ENCODE measurements at places on chromosomes 2 and 18.

DNA sequence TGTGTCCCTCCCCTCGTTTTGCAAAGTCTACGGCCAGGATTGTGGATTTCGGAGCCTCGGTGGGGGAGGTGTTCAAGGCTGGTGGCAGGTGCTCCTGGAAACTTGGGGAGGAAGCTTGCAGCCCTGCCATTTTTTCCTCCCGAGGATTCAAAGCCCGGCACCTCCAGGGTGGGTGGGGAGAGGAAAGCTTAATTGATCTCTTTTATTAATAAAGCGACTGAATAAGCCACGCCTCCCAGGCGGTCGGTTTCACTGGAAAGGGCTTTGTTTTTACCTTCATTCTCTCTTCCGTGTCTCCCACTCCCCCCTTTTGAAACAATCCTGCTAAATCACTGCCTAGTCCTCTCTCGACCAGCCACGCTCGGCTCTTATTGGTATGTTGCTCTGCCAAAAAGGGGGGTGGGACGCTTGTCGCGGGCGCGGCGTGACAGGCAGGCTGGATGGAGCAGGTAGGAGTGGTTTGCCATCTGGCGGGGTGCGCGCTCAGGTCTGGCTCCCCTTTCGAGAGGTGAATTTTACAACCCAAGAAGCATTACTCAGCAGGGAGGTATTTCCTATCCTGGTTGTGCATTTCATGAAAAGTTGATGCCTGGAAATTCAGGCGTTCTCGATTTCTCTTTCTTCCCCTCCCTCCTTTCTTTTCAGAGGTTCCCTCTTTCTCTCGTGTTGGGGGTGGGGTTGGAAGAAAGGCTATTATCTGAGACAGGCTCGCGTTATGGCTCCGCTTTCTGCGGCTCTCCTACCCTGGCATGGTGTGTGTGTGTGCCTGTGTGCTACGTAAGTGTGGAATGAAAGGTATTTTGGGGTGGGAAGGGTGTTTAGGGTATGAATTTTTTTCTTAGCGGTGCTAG is 1.4 kb downstream of the NEDD4L start:
- no peak for DNase-seq

DNA sequence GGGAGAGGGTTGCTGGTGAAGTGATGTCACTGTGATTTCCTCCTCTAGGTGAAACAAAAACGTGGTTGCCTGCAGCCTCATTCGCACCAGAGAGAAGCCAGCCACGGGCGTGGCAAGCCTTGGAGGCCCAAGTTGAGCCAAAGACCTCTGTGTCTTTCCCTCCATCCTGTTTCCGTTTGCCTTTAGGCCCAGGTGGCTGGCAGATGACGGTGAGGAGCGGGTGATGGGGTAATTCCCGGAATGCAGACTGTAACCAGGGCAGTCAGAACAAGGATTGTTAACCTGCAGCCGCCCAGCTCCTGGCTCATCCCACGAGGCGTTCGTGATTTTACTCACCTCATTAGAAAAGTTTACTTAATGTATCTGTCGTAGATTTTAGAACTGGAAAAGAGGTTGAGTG is 14.4 kb downstream of the CTIF start:
- DNase-seq: no peak

GRCh38 chr2:129759472-129760010 is 219.9 kb upstream of the RAB6C start:
- no peak for DNase-seq

DNA sequence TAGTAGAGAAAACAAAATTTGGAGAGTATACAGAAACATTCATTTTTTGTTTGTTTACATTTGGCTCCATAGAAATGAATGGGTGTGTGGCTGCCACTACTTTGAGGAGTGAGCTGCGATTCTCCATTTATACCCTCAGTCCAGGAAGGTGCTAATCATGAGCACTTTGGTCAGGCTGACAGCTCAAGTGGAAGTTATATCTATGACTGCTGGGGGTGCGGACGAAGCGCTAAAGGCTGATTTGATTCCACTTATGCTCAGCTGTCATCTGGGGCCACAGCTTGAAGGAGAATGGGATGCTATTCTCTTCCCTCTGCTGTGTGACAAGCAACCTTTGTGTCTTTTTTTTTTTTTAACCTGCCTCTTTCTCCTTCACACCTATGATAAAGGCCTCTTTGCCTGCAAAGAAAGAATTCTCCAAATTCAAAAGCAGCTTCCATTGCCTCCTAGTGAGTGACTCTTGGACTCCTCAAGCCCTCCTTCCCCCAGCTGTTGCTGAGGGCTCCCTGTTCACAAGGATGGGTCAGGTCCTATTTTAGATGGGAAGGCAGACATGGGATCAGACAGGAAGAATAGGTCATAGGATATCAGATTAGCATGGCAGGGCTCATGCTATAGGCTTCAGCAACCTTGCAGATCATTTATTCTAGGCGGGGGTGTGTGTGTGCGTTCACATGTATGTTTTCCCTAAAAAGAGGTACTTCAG is 201.6 kb downstream of the SETBP1 start:
- DNase-seq: no peak

- DNase-seq: no peak
Measured at GRCh38 chr2:105144152-105144940, 97.2 kb upstream of the GPR45 start.

DNA sequence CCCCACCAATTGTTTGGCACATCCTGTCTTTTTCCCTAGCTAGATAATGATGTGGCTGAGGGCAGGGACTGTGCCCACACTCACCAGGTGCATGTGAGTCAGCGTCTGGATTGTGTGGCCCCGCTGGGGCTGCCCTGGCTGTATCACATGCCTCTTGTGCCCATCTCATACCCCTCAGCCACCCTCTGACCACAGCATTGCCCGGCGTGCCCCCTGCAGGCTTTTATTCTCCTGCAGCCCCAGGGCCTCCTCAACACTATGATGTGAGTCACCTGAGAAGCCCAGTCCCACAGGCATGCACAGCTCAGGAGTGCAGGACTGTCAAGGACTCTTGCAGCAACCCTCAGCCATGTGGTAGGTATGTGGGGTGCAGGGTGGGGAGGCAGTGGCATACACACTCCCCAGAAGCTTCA is 14.8 kb upstream of the STEAP3 start:
- DNase-seq: no peak

DNA sequence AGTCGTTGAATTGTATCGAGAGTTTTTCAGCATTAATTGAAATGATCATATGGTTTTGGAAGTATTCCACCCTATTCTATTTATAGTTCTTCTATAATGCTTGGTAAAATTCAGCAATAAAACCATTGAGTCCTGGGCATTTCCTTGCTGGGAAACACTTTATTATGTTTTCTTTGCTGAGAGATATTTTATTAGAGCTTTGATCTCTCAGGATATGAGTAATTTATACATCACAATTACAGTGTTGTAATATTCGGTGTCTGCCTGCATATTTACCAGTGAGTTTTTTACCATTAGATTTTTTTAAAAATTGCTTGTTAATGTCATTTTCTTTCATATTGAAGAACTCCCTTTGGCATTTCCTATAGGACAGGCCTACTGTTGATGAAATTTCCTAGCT is 402.7 kb upstream of the FSIP2 start:
- DNase-seq: no peak

GRCh38 chr2:145764631-145765030 is 1244.7 kb upstream of the ZEB2 start:
- DNase-seq: no peak

DNA sequence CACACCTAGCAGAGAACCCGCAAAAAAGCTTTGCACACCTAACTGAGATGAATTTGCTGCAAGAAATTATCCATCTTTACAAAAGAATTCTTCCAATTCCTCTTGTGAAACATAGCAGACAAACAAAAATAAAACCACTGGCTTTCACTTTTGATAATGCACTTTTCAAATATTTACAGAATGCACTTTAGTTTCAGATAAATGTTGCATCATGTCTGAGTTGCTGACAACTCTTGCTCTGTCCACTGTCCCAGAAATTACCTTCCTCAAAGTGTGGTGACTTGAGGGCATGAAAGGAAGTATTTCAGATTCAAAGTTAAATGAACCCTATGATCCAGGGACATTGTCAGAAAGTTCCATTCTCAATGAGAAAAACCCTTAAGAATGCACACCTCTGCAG is 256.2 kb upstream of the PARD3B start:
- no peak for DNase-seq

- DNase-seq: no peak
Measured at GRCh38 chr2:99977966-99978365, 164.4 kb downstream of the AFF3 start.

GRCh38 chr2:48124592-48124991 is 218.3 kb upstream of the FBXO11 start:
- DNase-seq: no peak

DNA sequence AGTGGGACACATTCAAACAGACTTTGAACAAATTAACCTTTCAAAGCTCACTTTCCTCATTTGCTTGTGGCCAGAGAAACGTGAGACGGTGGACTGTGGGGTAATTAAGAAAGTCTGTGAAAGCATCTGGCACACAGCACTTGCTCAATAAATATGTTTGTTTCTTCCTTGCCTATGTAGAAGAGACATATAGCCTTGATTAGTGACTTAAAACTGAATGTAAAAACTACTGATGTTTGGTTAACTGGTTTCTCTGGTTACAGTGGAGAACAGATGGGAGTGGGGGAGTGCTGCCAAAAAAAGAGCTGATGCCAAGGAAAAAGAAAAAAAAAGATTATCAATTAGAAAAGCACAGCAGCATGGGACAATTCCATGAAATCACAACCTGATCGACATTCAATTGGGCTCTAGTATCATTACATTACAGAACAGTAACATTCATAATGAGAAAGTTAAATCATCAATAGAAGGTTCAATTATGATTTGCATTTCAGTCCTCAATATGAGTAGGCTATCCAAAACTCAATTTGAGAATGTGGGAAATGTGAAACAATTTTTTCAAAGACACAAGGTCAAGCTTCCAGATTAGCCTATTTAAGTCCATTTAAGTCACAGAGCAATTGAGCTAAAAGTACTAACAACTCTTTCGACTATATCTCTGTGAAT is 14.7 kb downstream of the CUL3 start:
- no peak for DNase-seq

DNA sequence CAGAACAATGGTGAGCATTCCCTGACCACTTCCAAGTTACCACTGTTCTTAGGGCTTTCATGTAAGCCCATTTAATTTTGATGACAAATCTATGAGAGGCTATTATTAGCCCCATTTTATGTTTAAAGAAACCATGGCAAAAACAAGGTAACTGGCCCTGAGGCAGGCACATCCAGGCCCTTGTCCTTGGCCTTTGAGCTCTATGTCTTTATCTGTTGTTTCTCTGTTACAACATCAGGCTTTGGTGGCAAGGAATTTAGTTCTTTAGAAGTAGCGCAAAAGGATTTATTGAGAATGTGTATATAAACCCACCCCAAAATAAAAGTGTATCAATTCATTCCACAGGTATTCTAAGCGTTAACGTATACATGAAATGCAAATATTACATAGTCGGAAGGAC is 257.1 kb downstream of the HNMT start:
- no peak for DNase-seq

DNA sequence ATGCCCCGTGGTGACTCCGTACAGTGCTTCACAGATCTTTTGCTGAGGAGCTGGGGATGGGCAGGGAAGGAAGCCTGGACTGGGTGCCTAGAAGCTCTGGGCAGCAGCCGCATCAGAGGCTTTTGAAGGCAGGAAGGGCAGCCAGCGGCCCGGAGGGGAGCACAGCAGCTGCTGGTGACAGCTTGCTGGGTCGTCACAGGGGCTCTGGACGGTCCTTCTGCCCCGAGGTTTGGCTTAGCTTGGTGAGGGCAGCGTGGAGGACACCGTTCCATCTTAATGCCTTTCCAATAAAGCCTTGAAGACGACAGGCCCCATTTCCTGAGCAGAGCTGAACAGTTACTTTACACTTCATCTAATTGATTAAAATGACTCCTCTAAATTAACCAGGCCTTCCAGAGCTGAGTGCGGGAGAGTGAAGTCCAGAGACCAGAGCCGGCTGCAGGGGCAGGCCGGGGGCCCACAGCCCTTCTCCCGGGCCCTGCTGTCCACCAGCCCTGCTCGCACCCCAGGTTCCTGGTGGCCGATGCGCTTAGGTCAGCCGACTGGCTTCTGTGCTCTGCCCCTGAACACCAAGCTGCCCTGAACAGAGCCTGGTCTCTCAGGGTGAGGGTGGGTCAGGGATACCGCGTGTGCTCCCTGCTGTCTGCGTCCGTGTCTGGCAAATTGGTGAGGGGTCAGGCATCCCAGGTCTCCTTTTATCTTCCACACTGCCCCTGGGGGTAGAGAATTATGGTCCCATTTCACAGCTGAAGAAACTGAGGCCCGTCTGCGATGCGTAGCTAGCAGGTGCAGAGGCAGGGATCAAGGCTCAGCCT is 43.5 kb downstream of the RRM2 start:
- no peak for DNase-seq

GRCh38 chr18:57352271-57352701 is at the start of gene ST8SIA3:
TSS of gene ST8SIA3 (plus strand) at chr18:57352557. CDS start at chr18:57352847, 290 bp downstream.
- no peak for DNase-seq

DNA sequence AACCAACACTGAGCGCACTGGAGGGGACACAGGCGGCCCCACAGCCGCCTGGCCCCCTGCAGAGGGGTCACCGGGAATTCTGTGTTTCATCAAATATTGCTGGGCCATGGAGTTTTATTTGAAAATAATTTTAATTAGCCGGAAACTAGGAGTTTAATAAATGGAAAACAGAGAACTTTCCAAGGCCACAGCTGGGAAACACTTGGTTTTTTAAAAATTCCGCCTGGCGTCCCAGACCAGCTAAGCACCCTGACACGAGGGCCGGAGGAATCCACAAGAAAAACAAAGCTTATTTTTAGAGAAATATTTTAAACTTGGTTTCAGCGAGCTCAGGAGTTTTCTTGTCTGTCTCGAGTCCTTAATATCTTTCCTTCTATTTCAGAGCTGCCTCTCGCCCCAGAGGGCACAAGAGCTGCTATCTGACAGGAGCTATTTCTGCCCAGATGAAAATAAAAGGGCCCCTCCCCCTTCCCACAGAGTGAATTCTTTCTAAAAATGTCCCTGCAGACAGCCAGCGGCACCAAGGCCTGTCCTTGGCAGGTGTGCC is 8.2 kb downstream of the ZFP36L2 start:
- DNase-seq: no peak

GRCh38 chr2:38515155-38516074 is 87.3 kb downstream of the HNRNPLL start:
- DNase-seq: no peak

GRCh38 chr2:634041-634440 is 43.2 kb downstream of the TMEM18 start:
- DNase-seq: no peak

- DNase-seq: no peak
Measured at GRCh38 chr2:201152999-201153815, 29.7 kb upstream of the CASP10 start.

DNA sequence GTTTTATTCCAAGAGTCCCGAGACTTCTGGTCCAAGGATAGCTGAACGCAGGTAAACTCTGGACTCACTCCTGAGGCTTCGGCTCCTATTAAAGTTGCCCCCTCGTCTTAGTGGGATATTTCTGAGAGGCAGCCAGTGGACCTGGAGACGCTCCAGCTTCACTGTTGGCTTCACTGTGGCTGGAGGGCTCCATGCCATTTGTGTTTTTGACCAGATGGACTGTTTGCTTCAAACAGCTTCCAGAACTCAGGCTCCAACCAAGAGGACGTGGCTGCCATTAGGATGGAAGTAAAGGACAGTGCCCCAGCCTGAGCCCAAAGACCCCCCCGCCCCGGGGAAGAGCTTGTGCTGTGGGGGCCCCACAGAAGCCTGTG is 94.4 kb upstream of the LDAH start:
- DNase-seq: no peak
